ENCODE measurements at places on chromosomes 5 and 9. TPM values are rescaled to one million over a fixed set of nuclear protein-coding genes. Genes with fewer than 3 reads are reported as not detected.

UBTD2 gene
- 28.4 TPM for polyA plus RNA-seq

TMEM215 gene
- polyA plus RNA-seq, result not detected

DNA sequence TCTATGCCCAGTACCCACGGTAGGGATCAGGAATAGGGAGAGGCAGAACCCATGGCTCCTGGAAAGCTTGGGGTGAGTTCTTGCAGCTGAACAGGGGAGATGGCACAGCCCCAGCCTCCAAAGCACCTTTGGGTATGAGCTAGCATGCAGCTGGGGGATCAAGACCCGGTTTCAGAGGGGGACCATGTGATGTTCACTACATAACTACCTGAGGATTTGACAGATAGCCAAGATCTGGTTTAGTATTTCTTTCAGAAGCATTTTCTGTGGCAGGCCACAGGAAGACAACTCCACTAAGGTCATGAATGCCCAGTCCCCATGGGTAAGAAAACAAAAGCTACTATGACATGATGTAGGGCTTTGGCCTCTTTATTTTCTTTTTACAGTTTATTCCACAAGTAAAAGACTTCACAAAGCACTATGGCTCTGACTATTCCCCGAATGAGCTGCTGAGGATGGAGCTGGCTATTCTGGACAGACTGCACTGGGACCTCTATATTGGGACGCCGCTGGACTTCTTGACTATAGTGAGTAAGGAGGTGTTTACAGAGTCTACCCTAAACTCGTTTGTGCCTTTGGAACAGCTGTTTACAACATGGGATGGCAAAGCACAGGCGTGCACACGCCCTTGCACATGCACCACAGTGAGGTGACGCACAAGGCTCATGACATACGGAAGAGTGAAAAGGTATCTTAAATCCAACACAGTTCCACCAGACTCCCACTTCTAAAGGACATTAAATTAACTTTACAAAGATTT lies 3.4 kb downstream of the CCNI2 start:
- DNase-seq, result no peak

SOX30 gene
- polyA plus RNA-seq, result not detected

DNA sequence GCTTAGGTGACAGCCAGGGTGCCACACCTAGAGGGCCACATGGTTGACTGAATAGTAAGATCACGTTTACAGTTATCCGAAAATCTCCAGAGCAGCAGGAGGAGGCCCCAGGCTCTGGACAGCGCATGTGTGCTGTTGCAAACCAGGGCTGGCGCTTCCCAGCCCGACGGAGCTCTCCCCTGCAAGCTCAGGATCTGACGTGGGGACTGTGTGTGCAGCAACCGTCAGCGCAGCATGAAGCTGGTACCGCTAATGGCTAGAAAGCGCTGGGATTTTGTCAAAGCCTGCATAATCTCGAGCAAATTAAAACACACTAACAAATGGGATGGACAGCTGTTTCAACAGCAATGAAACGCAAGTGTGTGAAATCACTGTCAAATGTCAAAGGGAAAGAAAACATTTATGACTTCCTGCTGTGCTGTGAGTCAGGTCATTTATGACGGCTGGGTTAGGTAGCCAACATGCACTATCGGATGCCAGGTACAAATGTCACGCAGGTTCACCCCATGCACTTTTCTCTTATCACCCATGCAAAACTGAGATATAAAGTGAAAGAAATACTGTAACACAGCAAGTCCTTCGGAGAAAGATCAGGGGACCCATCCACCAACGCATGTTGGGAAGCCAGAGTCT lies 7.5 kb downstream of the SURF4 start:
- DNase-seq, result no peak

CRAT gene
- polyA plus RNA-seq, result 85.2 TPM

GRCh38 chr5:56669534-56670483 lies 145.5 kb upstream of the MAP3K1 start:
- peak; percentile 27 for DNase-seq

ERAP2 gene
- 0.35 TPM for polyA plus RNA-seq

ZBTB26 gene
- polyA plus RNA-seq, result 10.0 TPM

DNA sequence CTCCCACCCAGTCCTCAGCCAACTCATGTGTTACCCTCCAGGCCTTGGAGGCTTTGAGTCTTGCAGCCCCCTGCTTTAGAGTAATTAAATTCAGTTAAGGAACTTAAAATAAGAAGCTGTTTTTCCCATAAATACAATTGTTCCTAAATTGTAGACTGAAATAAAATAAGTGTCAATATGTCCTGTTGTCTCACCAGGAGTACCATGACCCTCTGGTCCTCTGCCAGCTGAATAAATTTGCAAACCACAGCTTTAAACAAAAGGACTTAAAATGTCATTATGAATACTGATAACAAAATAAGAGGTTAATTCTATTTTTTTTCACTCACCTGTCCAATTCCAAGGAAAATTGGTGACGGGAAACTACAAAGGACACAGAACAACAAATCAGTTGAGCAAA lies 15.6 kb downstream of the SLC35D2 start:
- DNase-seq, result no peak

- no peak for DNase-seq
These were observed 14.1 kb upstream of the LURAP1L start for GRCh38 chr9:12760758-12761157.

GNA14 gene
- polyA plus RNA-seq, result 1.2 TPM

GRCh38 chr9:28696960-28697359 lies 1123.7 kb upstream of the C9orf72 start:
- no peak for DNase-seq

DNA sequence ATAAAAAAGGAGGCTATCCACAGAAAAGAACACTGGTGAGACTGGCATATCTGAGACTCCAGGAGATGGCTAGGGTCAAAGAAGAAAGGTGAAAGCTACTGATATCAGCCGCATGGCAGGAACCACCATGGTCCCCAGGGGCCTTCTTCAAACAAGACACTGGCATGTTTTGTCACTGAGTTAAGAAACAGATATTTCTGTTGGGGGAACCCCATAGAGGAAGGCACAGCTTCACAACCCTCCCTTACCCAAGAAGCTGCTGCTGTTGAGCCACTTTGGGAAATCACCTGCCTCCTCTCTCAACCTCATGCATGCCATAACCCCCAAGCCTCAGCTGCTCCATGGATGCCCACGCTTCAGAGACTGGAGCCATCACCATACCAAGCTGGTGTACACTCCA lies 13.3 kb upstream of the BTNL3 start:
- no peak for DNase-seq

GRCh38 chr9:134406366-134407120 lies 80.3 kb downstream of the RXRA start:
- DNase-seq, result no peak

GRCh38 chr5:130762031-130762430 lies 403.0 kb downstream of the HINT1 start:
- no peak for DNase-seq

SAPCD2 gene
- 28.3 TPM for polyA plus RNA-seq

DNA sequence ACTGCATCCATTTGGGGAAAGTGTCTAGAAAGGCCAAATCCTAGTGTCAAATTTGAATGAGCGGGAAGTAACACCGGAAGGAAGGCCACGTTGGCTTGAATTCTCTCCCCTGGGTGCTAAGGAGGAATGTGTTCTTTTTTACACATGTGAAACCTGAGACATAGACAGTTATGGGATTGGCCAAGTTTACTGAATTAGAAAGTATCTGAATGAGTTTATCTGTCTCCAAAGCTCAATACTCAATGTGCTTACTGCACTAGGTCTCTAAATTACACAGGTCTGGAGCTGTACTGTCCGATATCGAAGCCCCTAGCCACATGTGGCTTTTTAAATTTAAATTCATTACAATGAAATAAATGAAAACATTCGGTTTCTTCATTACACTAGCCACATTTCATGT lies 6.0 kb downstream of the DMRT1 start:
- DNase-seq, result no peak

DNA sequence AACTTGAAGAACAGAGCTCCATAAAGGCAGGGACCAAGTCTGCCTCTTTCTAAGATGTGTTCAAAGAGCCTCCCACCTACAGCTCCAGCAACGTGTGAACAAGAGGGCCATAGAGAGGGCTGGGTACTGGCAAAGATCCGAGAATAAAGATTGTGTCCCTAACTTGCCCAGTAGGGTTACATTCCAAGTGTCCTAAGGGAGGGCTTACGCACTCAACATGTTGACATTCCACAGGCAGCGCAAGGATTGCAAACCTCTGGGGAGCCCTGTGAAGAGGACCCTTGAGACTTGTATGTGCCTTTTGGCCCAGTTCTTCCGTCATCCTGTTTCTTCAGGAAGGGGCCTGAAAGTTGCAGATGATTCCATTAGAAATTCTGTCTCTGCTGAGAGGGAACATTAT lies 48.2 kb upstream of the ENTREP1 start:
- DNase-seq, result peak; percentile 18

SLC25A2 gene
- polyA plus RNA-seq, result not detected

DNA sequence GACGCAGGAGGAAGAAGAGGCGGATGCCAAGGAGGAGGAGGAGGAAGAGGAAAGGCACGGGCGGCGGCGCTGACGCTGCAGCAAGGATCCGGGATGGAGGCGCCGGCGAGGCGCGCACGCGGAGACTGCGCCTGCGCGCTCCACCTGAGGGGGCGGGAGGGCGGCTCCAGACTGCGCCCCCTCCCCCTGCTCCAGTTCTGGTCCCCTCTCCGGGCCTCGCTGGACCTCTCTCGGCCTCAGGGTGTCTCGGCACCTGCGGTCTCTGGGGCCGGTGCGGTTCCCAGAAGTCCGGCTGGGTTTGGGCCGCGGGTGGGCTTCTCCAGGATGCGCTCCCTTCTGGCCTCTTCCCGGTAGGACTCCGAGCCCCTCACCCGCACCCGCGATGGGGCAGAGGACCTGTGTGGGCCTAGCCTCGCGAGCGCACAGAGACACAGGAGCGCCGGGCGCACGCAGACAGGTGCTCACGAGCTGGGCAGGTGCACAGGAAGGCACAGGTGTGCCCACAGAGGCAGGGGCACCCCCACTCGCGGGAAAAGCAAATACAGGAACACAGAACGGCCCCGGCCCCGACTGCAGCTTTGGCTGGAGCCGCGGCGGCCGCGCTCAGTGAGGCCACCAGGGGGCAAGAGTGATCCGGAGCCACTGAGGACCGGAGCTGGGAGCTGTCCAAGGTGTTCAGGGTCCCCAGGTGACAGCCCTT lies at the start of gene NPDC1:
NPDC1 (minus strand) TSS at position 90 of the 700 bp plus-strand sequence. CDS start 188 bp downstream, outside the sequence.
- peak; percentile 94 for DNase-seq

PCDHGA4 gene
- polyA plus RNA-seq, result 0.20 TPM

DNA sequence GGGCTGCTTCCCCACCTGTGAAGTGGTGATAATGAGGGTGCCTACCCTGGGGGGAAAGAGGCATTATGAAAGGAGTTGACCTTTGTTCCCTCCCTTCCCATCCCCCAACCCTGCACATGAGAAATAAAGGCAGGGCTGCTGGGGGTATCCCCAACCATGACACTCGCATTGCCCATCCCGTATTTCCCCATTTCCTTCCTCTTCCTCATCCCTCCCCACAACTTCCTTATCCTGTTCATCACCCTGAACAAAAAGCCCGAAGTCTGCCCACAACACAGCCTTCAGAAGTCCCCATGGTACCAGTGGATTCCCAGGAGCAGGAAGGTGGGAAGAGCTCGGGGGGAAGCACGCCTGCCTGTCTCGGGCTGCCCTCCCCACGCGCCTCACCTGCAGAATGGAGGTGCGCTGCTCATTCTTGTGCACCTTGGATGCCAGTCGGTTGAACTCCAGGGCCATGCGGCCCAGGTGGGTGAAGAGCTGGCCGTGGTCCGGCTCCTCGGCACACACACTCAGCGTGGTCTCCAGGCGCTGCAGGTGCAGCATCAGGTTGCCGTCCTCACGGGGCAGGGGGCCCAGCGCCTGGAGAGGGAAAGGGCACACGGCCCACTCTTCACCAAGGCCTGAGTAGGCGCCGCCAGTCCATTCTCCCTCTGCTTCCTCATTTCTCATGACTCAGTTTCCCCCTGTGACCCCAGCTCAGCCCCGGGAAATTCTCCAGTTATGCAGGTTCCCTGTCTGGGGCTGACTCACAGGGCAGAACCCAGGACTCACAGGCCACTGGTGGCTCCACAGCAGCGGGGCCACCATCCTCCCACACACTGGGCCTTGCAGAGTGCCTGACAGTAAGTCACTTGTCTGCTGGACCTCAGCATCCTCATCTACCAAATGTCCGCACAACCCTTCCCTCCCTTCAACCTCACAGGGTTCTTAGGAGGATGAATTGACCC lies 24.2 kb downstream of the TNIP1 start:
- DNase-seq, result no peak
